ENCODE measurements at places on chromosomes 3 and 15. TPM values are rescaled to one million over a fixed set of nuclear protein-coding genes. Genes with fewer than 3 reads are reported as not detected.

DNA sequence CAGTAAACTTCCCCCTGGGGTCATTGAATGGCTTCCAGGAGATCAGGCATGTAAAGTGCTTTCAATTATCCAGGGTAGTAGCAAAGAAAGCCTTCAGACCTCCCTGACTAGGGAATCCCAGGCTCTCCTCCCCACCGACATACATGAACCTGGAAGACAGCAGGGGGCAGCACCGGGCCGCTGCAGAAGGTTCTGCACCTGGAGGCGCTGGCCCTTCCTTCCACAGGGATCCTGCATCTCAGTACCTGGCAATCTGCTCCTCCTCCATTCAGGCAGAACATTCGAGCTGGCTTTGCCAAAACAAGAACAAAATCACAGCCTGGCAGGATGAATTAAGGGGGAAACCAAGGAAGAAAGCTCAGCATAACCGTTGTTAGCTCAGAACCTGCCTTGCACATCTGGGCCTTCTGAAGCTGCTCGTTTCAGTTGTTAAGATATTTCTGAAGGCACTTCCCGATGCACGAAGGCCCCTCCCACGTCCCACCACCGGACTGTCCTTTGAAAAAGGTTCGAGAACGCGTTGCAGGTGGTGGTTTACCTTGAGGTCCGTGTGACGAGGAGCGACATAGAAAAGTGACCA is 237.7 kb downstream of the SLCO3A1 start:
- peak; percentile 75 for DNase-seq

- DNase-seq: no peak
Observed at GRCh38 chr15:42010434-42010833, 10.4 kb downstream of the PLA2G4E start.

Gene KNG1
- total RNA-seq: not detected

- no peak for DNase-seq
Observed at GRCh38 chr15:61731099-61731498, 329.1 kb downstream of the VPS13C start.

DNA sequence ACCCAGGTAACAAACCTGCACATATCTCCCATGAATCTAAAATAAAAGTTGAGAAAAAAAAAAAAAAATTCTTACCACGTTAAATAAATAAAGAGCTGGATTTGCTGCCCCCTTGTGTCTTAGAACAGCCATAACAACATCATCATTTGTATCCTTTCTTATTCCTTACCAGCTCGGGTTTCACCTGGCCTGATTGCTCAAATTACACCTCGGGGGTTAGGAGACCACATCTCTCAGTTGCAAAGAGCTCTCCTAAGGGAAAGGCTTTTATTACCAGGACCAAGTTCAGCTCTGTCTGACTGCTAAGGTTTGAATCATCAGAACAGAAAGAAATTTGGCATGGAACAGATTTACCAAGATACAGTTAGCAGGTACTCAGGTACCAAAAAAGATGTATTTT is 25.8 kb upstream of the RPL39L start:
- peak; percentile 65 for DNase-seq

GRCh38 chr3:159486580-159486979 is 502.1 kb upstream of the IL12A start:
- DNase-seq: no peak

Gene TBC1D5
- total RNA-seq: 34.5 TPM
